Aorta (tissue), 5 donors: ENCODE measurements at places on chromosomes 4 and X. TPM values are rescaled to one million over a fixed set of nuclear protein-coding genes. Genes with fewer than 3 reads are reported as not detected.

The GPRASP1 gene
- 19.9 TPM for total RNA-seq

The ZXDA gene
- total RNA-seq = 5.5 TPM

The AR gene
- 17.9 TPM for total RNA-seq

The CT45A3 gene
- not detected for total RNA-seq

The TRAM1L1 gene
- total RNA-seq = 1.0 TPM

The YIPF6 gene
- total RNA-seq = 39.9 TPM

The PPARGC1A gene
- 3.8 TPM for total RNA-seq

The MTNR1A gene
- not detected for total RNA-seq

The BMX gene
- total RNA-seq = 3.7 TPM

The NMU gene
- total RNA-seq = not detected

The ZDHHC15 gene
- 4.8 TPM for total RNA-seq

The HPSE gene
- total RNA-seq = 3.7 TPM

The PNCK gene
- total RNA-seq = 4.3 TPM

The COX7B2 gene
- total RNA-seq = not detected

The FRMPD3 gene
- total RNA-seq = 0.19 TPM

The RBM46 gene
- total RNA-seq = not detected

DNA sequence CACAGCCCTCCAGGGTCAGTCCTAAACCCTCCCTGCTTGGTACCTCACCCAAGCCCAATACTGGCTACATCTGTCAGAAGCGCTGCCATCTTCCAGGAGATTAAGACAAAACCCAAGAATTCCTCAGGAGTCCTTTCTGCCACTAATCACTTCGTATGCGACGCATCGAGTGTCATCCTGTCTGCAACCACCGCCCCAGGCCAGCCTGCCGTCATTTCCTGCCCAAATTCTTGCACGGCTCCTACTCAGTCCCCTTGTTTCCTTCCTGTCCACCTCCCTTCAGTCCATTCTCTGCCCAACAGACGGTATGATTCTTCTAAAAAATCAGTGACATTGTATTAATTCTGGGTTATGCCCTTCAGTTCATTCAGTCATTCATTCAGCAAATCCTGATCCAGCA is 113.6 kb downstream of the NFKB1 start:
- DNase-seq = no peak

DNA sequence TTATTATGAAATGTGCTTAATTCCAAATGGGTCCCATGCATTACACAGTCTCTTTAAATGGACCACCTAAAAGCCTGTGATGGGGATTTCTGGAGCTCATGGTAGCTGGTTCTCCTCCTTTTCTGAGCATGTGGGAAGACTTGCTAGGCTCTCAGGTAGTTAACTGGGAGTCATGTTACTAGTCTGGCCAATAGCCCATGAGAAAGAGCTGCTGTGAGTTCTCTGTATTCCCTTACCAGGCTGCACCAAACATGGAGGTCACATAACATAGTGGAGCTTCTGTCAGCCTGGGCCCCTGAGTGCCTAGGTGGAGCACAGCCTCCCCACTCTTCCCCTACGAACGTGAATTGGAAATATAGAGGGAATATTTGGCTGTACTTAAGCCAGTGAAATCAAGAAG is 198.4 kb downstream of the MAML3 start:
- no peak for DNase-seq

DNA sequence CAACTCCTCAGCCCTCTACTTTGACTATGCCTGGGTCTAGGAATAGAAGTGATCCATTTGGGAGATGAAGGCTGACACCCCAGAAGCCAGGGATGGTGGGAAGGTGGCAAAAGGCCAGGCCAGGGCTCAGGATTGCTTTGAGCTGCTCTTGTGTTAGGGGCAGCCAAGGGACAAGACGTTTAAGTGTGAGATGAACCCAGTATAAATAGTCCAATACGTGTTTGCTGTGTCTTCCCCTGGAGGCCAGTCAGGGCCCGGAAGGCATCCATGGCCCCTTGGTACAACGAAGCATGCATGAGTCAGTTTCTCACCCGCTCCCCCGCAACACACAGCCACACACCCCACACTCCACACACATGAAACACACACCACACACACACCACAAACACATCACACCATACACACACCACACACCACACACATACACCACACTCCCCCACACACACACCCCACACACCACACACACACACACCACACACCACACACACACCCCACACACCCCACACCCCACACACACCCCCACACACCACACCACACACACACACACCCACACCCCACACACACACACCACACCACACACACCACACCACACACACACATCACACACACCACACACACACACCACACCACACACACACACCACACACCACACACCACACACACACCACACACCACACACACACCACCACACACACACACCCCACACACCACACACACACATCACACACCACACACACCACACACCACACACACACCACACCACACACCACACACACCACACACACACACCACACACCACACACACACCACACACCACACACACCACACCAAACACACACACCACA is 5.1 kb downstream of the STARD8 start:
- DNase-seq = no peak

GRCh38 chr4:180028682-180029081 is 2214.5 kb upstream of the TENM3 start:
- DNase-seq = no peak

- peak; percentile 68 for DNase-seq
These were observed 216.9 kb downstream of the PTTG2 start for GRCh38 chr4:38177035-38177546.

- no peak for DNase-seq
These were observed 91.6 kb upstream of the NLRP2B start for GRCh38 chrX:57771689-57772088.

DNA sequence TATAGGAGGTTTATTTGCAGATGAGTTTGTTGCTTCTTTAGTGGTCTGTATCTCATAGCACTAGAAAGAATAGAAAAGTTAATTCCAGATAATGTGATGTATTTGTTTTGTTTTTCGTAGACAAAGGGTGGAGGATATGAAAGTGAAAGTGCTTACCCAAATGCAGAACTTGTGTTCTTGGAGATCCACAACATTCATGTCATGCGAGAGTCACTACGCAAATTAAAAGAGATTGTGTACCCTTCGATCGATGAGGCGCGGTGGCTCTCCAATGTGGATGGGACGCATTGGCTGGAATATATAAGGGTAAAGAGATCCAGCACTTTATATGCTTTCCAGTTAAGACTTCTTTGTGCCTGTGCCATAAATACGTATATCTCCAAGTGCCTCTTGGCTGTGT is 43.3 kb downstream of the MTMR1 start:
- DNase-seq = no peak

- no peak for DNase-seq
These were observed 70.3 kb downstream of the ANXA10 start for GRCh38 chr4:168162604-168163003.

DNA sequence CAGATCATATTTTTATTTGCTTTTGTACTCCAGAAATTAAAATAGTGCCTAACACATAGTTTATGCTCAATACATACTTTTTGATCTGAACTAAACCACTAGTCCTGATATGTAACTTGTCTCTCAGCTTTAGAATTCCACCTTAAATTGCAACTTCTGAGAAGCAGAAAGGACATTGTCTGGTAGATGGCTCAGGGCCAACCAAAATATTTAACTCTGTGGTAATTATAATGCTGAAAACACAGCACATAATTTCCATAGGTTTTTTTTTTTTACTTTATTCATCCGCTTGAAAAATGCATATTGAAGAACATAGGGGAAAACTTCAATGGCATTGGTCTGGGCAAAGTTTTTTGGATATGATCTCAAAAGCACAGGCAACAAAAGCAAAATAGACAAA is 59.3 kb downstream of the AREG start:
- DNase-seq = no peak

DNA sequence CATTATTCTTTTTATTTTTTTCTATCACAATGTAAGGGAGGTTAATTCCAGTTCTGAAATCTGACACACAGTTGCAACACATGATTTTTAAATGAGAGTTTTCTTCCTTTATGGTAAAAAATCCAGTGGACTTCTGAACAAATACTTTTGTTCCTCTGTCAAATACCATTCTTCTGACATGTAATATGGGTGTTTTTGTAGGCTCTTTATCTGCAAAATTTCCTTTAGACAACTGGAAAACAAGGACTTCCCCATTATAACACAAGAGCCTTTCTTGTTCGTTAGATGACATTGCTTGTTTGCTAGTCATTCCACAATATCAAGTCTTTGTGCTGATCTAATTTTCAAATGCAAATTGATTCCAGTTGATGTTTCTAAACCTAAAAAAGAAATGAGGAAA is 7.7 kb downstream of the FANCB start:
- DNase-seq = no peak

GRCh38 chr4:51999250-51999649 is 20.9 kb downstream of the LRRC66 start:
- no peak for DNase-seq

DNA sequence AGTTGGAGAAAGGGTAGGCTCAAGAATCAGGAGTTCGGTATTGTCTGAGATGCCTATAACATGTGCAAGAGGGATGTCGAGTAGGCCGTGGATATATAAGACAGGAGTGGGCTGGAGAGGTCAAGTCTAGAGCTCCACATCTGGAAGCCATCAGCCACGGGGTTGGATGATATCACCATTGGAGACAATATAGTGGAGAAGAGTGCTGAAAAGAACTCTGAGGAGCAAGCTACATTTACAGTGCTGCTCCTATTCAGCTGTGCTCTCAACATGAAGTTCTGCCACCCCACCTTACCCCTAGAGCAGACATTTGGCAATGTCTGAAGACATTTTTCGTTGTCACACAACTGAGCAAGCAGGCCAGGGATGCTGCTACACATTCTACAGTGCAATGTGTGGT is 20.9 kb upstream of the PLAC1 start:
- DNase-seq = no peak

- peak; percentile 94 for DNase-seq
These were observed 68.8 kb upstream of the HGFAC start for GRCh38 chr4:3372933-3373465.

DNA sequence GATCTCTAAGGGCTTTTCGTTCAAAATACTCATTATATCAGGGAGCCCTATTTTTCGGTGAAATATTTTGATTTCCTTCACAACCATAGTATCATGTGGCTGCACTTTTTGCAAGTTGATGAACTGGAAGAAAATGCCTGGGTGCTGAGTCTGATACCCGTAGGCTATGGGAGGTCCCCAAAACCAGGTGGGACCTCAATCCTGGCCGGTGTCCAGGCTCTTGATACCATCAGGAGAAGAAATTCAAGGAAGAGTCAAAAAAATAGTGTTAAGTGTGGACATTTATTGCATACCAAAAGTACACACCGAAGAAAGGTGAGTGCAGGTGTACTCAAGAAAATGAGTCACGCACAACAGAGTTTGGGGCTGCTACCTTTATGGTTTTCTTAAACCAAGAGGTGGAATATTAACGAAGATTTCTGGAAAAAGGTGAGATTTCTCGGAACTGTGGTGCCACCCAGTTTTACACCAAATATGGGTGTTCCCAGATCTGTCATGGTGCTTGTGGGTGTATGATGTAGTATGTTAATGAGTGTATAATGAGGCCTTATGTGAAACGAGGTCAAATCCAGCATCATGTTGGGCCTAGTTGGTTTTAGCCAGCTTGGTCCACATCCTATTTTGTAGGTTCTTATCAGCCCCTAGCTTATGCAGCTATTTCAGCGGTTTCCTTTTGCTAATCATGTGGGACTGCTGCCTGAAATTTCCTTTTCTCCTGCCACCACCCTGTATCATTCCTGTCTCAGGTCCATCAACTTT is 29.9 kb downstream of the VCX2 start:
- DNase-seq = no peak

GRCh38 chrX:132774010-132774714 is 184.3 kb downstream of the HS6ST2 start:
- DNase-seq = no peak

DNA sequence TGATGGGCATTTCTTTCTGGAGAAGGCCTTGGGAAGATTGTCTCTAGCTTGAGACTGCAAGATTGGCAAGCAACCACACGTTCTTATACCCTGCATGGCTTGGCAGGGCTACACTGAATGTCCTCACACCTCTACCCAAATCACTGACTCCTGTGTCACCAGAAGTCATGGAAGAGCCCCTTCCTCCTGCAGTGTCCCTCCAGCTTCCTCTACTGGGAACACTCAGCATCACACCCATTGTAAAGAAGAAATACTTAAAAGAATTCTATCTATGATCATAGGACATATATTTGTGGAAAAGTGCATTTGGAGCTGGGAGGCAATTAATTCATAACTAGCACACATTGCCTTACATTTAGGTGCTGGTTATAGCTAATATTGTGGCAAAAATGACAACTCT is 113.1 kb downstream of the CCSER1 start:
- DNase-seq = no peak

- DNase-seq = no peak
These were observed 56.9 kb downstream of the CLCN3 start for GRCh38 chr4:169677150-169677748.

- DNase-seq = no peak
These were observed 209.2 kb downstream of the ADAM29 start for GRCh38 chr4:175127314-175127713.

DNA sequence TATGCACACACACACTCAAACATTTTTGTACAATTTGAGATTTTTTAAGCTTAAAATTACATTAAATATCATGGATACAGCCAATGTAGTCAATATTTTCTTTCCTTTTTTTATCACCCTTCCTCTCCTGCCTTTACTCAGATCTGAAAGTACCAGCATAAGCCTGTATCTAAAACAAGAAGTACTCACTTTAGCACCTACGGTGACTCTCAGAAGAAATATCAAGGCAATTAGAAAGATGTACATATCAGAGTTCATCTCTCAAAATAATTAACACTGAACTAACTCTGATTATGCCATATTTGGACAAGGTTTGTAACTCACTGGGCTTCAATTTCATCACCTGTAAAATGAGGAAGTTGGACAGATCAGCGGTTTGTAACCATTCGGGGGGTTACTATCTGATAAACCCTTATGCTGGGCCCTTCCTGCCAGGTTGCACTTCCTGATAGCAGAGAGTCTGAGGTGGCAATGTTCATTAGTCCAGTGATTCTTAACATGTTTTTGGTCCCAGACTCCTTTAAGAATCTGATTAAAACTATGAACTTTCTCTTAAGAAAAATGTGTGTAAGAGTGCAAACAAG is 5.7 kb upstream of the GPR174 start:
- DNase-seq = no peak

- no peak for DNase-seq
These were observed 34.2 kb downstream of the COX7B2 start for GRCh38 chr4:46874811-46875210.

- DNase-seq = no peak
These were observed 9.1 kb upstream of the SLC25A5 start for GRCh38 chrX:119459181-119459580.

GRCh38 chrX:49077941-49078340 is 1.7 kb downstream of the WDR45 start:
- no peak for DNase-seq

GRCh38 chr4:55321707-55322264 is 24.3 kb upstream of the SRD5A3 start:
- no peak for DNase-seq
